ENCODE measurements at places on chromosomes 5 and 9. TPM values are rescaled to one million over a fixed set of nuclear protein-coding genes. Genes with fewer than 3 reads are reported as not detected.

KIF12 gene
- total RNA-seq = not detected

JADE2 gene
- total RNA-seq = 87.0 TPM

DNA sequence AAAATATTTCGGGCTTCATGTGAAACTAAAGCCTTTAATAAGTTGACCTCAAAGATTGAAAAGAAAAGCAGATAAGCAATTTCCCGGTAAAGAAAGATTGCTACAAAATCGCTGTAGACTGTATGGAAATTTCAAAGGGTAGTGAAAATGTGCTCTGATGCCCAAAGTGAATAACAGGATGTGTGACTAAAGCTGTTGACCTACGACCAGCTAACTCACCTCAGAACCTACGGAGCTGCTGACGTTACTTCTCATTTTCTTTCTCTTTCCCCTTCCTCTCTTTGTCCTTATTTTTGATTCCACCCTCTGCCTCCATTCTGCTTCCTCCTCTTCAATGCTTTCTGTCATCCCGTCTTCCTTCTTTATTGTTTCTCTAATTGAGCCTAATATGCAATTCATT is 103.2 kb downstream of the PDE4D start:
- no peaks in the 10 kb centered on the region for H3K36me3 ChIP-seq
- peak; percentile 15 for DNase-seq
- H3K27me3 ChIP-seq = peaks cover 41% of the 10 kb centered on the region
- peak overlapping the region; percentile 87 for H3K4me3 ChIP-seq
- H3K4me1 ChIP-seq = peaks cover 49% of the 10 kb centered on the region
- H3K27ac ChIP-seq = peak overlapping the region; percentile 89

DNA sequence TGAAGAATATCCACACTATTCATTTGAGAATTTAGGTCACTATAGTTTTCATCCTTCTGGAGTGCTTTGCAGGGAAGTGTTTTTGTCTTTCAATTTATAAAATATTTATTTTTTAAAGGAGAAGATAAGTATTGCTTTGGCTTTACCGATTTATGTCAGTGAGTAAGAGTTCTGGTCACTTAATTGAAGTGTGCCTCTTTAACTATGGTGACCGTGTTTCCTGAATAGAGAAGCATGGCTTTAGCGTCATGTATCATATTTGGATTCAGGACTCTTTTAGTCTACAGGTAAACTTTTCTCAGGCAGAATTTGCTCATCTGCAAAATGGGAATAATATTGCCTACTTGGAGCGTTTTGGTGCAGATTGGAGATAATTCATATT is 902 bp downstream of the BDP1 start:
- H3K4me1 ChIP-seq = peaks cover 31% of the 10 kb centered on the region
- peaks cover 10% of the 10 kb centered on the region for H3K27me3 ChIP-seq
- H3K36me3 ChIP-seq = peaks cover 10% of the 10 kb centered on the region
- H3K4me3 ChIP-seq = peak overlapping the region; percentile 98
- peak overlapping the region; percentile 98 for H3K27ac ChIP-seq

- no peaks in the 10 kb centered on the region for H3K4me1 ChIP-seq
- DNase-seq = no peak
- H3K36me3 ChIP-seq = no peaks in the 10 kb centered on the region
- peaks cover 17% of the 10 kb centered on the region for H3K27me3 ChIP-seq
- no peak overlapping the region for H3K4me3 ChIP-seq
- no peak overlapping the region for H3K27ac ChIP-seq
Measured at GRCh38 chr5:170357955-170358444, 31.2 kb downstream of the KCNMB1 start.

DNA sequence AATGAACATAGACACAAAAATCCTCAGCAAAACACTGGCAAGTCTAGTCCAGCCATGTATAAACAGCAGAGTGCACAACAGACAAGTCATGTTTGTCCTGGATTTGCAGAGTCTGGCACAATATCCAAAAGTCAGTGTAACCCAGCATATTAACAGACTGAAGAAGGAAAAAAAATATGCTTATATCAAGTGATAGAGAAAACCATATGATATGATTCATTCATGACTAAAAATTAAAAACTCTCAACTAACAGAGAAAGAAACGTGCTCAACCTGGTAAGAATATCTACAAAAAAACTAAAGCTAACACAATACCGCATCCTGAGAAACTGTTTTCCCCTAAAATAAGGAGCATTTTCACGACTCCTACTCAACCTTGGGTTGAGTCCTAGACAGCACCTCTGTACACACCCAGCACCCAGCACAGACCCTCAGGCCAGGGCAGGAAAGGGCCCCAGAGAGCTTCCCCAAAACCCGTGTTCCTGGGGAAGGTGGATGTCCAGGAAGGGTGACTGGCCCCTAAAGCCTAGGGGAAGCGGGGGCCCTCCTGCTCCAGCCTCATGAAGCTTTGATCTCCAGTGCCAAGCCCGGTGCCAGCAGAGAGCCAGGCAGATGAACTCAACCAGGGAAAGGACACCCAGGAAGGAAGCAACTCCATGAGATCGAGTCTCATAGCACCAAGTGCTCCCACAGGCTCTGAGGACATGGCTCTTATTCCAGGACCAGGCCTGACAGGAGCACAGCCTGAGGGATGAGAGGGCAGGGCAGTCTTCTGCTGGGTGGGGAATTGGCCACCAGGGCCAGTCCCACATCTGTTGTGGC is 38.9 kb downstream of the ADAMTS2 start:
- H3K27ac ChIP-seq = no peak overlapping the region
- H3K4me1 ChIP-seq = no peaks in the 10 kb centered on the region
- H3K4me3 ChIP-seq = no peak overlapping the region
- no peaks in the 10 kb centered on the region for H3K27me3 ChIP-seq
- H3K36me3 ChIP-seq = peaks cover 2% of the 10 kb centered on the region

GRCh38 chr9:110895147-110895905 is 142.9 kb downstream of the LPAR1 start:
- H3K4me1 ChIP-seq = no peaks in the 10 kb centered on the region
- DNase-seq = no peak
- H3K27ac ChIP-seq = no peak overlapping the region
- H3K36me3 ChIP-seq = no peaks in the 10 kb centered on the region
- H3K27me3 ChIP-seq = no peaks in the 10 kb centered on the region
- H3K4me3 ChIP-seq = no peak overlapping the region

- H3K36me3 ChIP-seq = no peaks in the 10 kb centered on the region
- no peak overlapping the region for H3K4me3 ChIP-seq
- H3K4me1 ChIP-seq = no peaks in the 10 kb centered on the region
- no peak overlapping the region for H3K27ac ChIP-seq
- no peak for DNase-seq
Measured at GRCh38 chr5:118592229-118593002, 395.9 kb downstream of the DTWD2 start.
